ENCODE measurements at places on chromosomes 6 and 20.

- DNase-seq = no peak
Measured at GRCh38 chr6:115932481-115932880, 128.2 kb downstream of the FRK start.

DNA sequence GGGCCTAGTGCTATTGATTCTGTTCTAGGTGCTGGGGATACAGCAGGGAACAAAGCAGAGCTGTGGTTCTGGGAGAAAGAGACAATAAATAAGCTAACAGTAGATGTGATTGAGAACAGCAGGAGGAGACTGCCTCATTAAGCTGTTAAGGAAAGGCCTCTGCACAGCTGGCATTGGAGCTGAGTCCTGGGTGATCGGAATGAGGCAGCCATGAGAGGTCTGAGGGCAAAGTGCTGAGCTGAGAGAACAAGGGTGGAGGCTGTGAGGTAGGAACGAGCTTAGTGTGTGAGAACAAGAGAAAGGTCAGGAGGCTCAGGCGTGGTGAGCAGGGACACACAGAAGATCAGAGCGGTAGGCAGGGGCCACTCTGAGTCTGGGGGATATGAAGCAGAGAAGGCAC, 18.3 kb downstream of the DDX27 start:
- no peak for DNase-seq

GRCh38 chr6:51571168-51571567, 516.2 kb downstream of the PKHD1 start:
- DNase-seq = no peak

- DNase-seq = no peak
Measured at GRCh38 chr6:939526-940252, 246.8 kb upstream of the EXOC2 start.

DNA sequence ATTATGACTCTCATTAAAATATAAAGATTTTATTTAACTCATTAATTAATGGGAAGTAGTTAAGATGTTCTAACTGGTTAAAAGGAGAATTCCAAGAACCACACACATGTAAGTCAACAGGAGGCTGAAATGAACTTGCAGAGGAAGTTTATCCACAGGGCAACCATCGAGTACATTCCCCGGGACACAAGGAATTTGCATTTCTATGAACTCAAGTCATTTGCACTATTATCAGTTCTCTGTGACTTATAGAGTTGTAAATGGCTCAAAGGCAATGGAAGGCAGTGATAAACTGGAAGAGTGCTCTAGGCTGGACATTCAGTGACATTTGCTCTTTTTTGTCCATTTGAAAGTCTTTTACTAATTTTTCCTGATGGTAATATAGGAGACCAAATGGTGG, 97.4 kb downstream of the SNX5 start:
- no peak for DNase-seq

GRCh38 chr20:17530716-17531664, at the start of gene BFSP1:
BFSP1 (minus strand) TSS chr20:17531379; CDS start chr20:17531329, 50 bp downstream.
- DNase-seq = peak; percentile 53

DNA sequence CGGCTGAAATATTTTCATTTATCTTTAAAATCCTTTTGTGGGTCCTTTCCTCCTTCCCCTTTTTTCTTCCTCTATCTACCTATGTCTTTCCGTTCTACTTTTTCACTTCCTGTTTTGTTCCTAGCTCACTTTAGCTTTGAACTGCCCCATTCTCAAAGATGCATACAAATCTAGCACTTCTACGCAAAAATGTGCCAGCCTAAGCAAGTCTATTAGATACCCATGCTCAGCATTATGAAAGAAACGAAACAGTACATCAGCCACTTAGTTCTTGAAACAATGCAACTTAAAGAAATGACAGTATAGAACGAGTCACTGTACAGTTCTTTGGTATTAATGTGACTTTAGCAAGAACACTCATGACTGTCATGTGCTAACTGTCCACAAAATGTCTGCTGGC, 47.3 kb upstream of the MARCKS start:
- peak; percentile 94 for DNase-seq

DNA sequence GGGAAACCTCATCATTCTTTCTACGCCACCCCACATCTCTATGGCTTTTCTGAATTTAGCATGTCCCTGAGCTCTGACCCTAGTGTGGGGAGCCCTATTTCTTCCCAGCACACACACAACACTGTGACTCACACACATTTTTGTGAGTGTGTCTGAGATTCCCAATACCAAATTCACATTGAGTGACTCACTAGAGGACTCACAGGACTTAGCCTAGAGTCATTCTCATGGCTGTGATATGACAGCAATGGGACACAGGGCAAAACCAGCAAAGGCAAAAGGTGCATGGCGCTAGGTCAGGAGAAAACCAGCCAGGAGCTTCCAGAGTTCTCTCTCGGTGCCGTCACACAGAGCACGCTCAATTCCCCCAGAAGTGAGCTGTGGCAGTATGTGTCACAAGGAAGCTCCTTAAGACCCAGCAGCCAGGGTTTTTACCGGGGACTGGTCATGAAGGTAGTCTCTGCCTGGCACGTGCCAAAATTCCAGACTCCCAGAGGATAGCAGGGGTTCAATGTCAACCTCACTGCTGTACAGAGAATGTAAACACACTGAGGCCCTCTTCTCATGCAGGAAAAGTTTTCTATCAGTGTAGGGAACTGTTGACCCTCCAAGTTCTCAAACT, 6.2 kb downstream of the CSTL1 start:
- no peak for DNase-seq

DNA sequence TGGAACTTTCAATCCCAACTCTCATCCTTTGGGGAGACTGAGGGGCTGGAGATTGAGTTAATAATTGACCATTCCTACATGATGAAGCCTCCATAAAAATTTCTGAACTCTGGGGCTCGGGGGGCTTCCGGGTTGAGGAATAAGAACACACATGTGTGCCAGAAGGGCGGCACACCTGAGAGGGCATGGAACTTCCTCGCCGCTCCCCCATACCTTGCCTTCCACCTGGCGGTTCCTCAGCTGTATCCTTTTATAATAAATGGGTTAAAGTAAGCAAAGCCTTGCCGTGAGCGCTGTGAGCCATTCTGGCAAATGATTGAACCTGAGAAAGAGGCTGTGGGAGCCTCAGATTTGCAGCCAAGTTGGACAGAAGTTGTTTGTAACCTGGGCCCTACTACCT, 164.8 kb downstream of the LY86 start:
- no peak for DNase-seq

- peak; percentile 70 for DNase-seq
Measured at GRCh38 chr20:3763671-3764601, 3.6 kb downstream of the ADISSP start.

DNA sequence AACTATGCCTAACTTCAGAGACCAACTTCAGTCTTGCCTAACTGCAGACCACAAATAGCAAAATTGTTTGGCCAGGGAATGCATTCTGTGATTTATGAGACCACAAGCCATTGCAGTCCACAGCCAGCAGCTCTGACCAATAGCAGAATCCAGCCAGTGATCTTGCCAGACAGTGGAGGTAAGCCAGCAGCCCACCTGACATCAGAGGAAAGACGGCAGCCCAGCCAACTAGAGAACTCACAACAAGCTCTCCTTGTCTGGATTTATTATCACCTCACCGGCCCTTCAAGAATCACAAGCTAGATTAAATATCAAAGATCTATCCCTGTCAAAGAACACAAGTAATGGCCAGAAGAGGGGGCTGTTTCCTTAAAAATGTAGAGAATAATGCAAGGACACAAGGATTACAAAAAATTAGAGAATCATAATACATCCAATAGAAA, 66.5 kb upstream of the SLC35F1 start:
- DNase-seq = peak; percentile 39

DNA sequence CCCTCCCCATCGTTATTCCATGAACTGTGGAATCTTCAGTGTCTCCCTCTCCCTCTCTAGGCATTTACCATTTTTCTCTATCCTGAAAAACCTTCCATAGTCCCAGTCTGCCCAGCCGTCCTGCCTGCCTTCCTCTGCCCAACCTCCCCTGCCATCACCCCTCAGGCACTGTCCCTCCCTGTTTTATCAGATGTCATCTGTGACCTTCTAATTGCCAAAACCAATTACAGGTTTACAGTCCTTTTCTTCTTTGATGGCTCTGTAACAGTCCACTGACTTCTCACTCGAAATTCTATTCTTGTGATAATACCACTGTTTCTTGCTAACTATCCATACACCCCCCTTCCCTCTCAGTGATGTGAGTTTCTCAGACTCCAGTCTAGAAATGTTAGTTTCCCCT, 2.3 kb upstream of the SLC23A2 start:
- no peak for DNase-seq

GRCh38 chr20:23773127-23773526, 22.4 kb upstream of the CST1 start:
- DNase-seq = no peak

DNA sequence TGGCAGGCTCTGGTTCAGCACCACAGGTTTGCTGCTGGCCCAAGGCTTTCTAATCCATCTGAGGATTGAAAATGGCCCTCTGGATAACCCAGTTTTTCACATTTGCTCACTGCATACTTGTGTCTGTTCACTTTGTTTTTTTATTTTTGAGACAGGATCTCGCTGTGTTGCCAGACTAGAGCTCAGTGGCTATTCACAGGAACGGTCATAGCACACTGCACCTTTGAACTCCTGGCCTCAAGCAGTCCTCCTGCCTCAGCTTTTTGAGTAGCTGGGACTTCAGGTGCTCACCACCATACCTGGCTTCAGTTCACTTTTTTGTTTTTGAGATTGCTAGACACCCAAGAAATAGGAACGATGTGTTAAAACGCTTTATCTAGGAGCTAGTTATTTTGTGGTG, 57.9 kb downstream of the ITCH start:
- no peak for DNase-seq

GRCh38 chr6:116562614-116563013, 8.7 kb upstream of the RWDD1 start:
- no peak for DNase-seq

- DNase-seq = no peak
Measured at GRCh38 chr6:31037169-31037568, 26.9 kb downstream of the MUC22 start.

DNA sequence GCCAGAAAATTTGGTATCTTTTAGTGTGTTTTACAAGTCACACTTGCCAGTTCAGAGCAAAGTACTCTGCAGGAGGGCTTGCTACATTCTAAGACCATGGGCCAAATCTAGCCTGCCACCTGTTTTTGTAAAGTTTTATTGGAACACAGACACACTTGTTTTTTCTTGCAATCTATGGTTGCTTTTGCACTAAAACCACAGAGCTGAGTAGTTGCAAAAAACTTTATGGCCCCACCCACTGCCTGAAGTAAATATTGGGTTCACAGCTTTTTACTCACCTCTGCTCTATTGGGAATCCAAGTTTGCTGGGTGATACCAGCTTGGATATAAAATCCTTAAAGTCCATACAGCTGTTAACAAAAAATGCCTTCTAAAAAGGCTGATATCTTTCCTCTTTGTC, 109.0 kb downstream of the ZFP64 start:
- no peak for DNase-seq

GRCh38 chr20:3400260-3401155, 7.0 kb downstream of the DNAAF9 start:
- DNase-seq = no peak

DNA sequence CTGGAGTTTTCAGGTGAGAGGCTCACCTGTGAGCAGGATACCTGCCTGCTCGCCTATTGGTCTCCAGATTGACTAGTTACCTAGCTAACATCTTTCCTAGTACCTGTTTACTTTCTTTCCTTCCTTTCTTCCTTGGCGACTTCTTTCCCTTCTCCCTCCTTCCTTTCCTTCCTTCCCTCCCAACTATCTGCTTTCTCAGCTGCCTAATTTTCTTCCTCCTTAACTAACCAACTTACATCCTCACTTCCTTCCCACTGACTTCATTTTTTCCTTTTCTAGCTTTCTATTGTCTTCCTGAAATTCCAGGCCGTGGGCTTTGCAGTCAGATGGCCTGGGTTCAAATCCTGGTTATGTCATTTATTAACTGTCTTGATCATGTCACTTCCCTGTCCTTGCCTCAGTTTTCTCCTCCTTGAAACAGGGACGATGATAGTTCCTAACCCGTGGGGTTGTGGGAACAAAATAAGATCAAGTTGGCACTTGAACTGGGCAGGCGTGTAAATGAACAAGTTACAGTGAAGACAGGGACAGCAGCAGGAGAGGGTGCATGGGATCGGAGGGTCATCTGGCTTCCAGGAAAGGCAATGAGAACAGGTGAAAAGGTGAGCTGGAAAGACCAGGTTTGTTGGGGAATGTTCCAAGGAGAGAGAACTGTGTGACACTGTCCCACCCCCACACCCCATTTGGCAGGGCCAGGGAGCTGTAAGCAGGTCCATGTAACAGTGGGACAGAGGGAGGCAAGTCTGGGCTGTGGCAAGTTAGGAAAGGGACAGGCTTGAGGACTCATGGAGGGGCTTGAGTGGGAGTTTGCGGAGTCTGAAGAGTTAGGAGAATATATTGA, 540 bp downstream of the SGK2 start:
- DNase-seq = no peak

GRCh38 chr20:35523298-35523888, 6.1 kb downstream of the C20orf173 start:
- DNase-seq = peak; percentile 5

GRCh38 chr6:4973982-4974745, 29.7 kb downstream of the RPP40 start:
- DNase-seq = no peak

DNA sequence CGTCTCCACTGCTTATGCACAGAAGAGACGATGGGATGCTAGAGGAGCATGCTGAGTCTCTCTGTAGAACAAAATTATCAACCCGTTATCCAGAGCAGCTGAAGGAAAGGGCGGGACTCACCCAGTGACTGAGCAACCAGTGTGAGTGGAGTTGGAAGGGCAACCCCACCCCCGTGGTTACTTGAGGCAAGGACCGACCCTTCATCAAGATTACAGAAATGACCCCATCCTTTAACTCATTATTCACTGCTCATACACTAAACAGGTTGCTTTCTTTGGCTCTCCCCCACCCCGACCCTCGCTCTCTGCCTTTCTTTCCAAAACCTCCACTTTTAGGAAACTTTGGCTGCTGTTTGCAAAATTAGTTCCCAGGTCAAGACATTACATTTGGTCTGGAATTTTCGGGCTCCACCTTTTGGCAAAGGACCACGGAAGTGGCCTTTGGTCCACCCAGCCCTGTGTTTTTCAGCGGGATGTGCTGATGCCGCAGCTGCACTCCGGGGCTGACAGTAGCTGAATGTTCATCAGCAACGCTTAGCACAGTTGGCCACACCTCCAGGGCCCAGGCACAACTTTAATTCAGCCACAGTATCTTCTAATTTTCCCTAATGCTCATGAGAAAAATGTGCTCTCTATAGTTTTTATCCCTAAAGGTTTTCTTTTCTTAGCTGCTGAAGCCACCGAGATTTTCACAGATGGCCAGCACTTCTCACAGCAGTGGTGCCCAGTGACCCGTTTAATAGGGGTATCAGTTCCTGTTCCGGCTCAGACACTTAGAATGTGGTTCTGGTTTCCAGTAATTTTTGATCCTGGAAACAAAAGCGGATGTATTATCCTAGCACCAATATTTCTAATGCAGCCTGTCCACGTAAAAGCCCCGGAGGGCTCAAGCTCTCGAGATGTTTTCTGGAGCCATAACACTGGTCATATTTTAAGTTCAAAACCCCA, 103.6 kb upstream of the NXT1 start:
- peak; percentile 85 for DNase-seq

GRCh38 chr20:38112930-38113294, 52.2 kb downstream of the TGM2 start:
- no peak for DNase-seq

Data from MV-4-11 (cell line).